ENCODE measurements at places on chromosomes 16 and 17. TPM values are rescaled to one million over a fixed set of nuclear protein-coding genes. Genes with fewer than 3 reads are reported as not detected.

HBA1 gene
- total RNA-seq = 2.4 TPM

RUNDC3A gene
- 0.87 TPM for total RNA-seq

NACA2 gene
- total RNA-seq = not detected

TLCD1 gene
- total RNA-seq = 28.7 TPM

SEPTIN12 gene
- total RNA-seq = not detected

CD79B gene
- total RNA-seq = not detected

AKAP1 gene
- 53.0 TPM for total RNA-seq

MYH2 gene
- not detected for total RNA-seq

RAC3 gene
- 39.9 TPM for total RNA-seq

TPSG1 gene
- 0.16 TPM for total RNA-seq

CREBBP gene
- total RNA-seq = 16.9 TPM

RHBDL1 gene
- 1.2 TPM for total RNA-seq

TMEM132E gene
- not detected for total RNA-seq

Measured in A549 treated with AZD2906 at 1 μM for 4 hours (cell line).